Natural killer cell (primary cell): ENCODE measurements at places on chromosomes 4 and X. TPM values are rescaled to one million over a fixed set of nuclear protein-coding genes. Genes with fewer than 3 reads are reported as not detected.

KIT gene
- total RNA-seq = 3.2 TPM

CPZ gene
- not detected for total RNA-seq

GRCh38 chr4:152103181-152103901, 342.5 kb upstream of the GATB start:
- no peak for DNase-seq

GRCh38 chr4:158131027-158131426, 41.8 kb downstream of the GASK1B start:
- no peak for DNase-seq

DNA sequence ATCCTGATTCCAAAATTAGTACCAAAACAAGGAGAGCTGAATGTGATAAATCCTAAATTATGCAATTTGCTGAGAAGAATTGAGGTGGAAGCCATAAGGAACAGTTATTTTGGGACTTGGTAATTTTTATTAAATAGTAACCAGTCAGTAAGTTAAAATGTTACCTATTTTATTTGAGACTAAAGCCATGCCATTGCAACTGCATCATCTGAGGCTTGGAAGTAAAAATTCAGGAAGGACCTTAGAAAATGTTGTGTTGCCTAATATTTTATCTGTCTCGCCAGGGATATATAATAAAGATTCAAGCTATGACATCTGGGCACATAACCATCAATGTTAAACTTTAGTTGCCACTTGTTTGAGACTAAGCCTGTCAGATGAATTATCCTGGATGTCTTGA, 341.3 kb upstream of the MAGEB16 start:
- DNase-seq = no peak

DNA sequence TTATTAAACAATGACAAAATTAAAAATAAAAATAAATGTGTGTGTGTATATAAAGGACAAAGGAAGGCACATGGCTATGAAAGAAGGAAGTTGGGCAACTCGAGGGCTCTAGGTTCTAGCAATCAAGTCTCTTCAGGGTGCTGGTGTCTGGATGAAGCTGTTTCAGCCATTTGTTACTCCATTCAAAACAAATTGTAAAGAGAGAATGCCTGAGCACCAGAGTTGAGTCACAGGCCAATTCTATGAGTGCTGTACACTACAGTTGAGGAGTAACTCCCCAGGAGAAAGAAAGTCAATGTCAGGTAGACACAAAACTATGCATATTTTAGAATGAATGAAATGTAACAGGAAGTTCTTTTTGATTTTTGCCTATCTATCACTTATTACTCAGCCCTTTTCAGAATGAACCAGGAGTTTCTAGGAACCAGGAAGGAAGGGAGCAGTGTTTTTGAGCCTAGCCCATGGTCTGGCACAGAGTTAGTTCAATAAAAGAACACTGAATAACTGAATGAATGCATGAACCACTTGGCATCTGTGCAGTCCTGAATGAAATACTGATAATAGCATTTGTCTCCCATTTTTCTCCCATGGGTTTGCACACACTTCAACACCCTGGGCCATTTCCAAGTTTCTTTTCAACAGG, 151.7 kb upstream of the CPEB2 start:
- no peak for DNase-seq
